ENCODE measurements at places on chromosomes 1 and 21. TPM values are rescaled to one million over a fixed set of nuclear protein-coding genes. Genes with fewer than 3 reads are reported as not detected.

Gene SLC35D1
- total RNA-seq, result 20.4 TPM

Gene GCSAML
- total RNA-seq, result under 0.01 TPM

Gene SLC19A2
- 8.3 TPM for total RNA-seq

Gene TLCD4
- 0.75 TPM for total RNA-seq

Gene SAMSN1
- total RNA-seq, result not detected

Gene COL9A2
- 1.00 TPM for total RNA-seq

Gene PIGR
- not detected for total RNA-seq

Gene CYP4A22
- total RNA-seq, result not detected

Gene BGLAP
- total RNA-seq, result 0.11 TPM

Gene SLC37A1
- total RNA-seq, result 1.9 TPM

Gene LENEP
- not detected for total RNA-seq

Gene CBR1
- total RNA-seq, result 164 TPM

Gene BRDT
- total RNA-seq, result not detected

Gene SOD1
- 311 TPM for total RNA-seq

Gene SYNJ1
- total RNA-seq, result 5.9 TPM

Gene RGS5
- 6.2 TPM for total RNA-seq

Gene KRTAP7-1
- total RNA-seq, result not detected

Gene CELF3
- total RNA-seq, result not detected

Gene ARHGAP30
- not detected for total RNA-seq

Gene PTCH2
- total RNA-seq, result 0.22 TPM

Gene MYOC
- total RNA-seq, result 0.25 TPM

Gene CFHR5
- not detected for total RNA-seq

Gene GPA33
- not detected for total RNA-seq

Gene CDC7
- total RNA-seq, result 15.5 TPM

Gene ADAMTS1
- 170 TPM for total RNA-seq

Gene CCDC24
- 5.9 TPM for total RNA-seq

Gene TCEA3
- 6.8 TPM for total RNA-seq

All from uterine smooth muscle cell (primary cell).